Stimulated activated CD8-positive, alpha-beta memory T cell treated with anti-CD3 and anti-CD28 coated beads, Interleukin-4, amount 100 ng/mL, for 1 hour (primary cell): ENCODE measurements at places on chromosomes 1 and 21.

DNA sequence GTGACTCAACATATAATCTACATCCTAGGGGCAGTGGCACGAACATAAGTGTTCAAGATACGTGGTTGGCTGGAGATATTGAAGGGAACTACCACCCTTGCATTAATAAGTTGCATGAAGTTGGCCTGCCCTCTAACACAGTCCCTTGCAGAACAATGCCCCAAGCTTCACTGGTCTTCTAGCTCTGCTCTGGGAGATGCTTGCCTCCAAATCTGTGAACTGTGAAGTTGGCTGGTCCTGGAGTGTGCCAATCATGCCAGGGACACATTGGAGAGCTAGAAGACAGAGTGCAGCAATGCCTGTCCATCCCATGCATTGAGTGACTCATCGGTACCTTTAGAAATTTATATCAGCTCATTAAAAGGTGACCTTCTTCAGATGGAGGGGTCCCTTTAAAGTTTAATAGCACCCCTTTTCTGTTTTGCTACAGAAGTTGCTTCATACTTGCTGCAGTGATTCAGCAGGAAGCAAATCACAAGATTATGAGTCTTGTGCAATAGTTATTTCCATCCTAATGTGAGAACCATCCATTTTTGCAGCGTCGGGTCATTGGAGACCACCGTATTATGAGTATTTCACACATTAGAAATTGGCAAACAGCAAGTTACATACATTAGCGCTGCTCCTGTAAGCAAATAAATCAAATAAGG is 55.2 kb upstream of the KAZN start:
- DNase-seq: no peak

- DNase-seq: no peak
Observed at GRCh38 chr1:230260831-230261230, 165.3 kb downstream of the PGBD5 start.

GRCh38 chr1:64986903-64987871 is 20.8 kb upstream of the JAK1 start:
- DNase-seq: no peak

DNA sequence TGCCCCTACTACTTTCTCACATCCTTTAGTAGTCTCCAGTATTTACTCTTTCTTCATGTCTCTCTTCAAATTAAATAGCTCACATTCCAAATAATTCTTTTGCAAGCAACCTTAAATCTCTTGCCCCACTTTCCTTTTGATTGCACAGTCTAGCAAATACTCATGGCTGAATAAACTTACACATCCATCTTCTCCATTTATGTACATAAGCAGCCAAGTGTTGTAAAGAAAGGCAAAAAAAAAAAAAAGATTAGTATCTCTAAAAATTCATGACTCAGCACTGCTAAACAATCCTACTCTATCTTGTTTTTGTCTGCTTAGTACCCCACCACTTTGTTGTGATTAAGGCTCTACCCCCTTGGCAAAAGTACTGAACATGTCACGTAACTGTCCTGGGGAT is 42.6 kb downstream of the F13B start:
- DNase-seq: no peak

- DNase-seq: no peak
Observed at GRCh38 chr1:96358057-96358456, 363.5 kb upstream of the PTBP2 start.

DNA sequence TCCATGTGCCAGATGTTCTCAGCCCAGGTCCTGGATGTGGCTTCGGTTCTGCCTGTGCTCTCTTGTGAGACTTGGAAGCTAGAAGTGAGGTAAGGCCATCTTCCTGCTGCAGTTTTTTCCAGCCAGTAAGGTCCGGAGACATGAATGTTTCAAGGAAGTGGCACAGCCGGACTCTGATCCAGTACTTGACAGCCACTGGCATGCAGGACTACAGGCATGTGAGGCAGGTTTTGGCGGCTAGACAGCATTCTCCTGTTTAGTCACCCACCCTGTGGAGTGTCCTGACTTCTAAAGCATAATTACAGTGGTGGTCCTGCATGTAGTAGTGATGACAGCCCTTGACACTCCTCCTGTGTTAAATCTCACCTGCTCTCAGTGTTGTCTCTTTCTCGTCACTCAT is 72.3 kb downstream of the TNFSF4 start:
- no peak for DNase-seq

GRCh38 chr21:46226920-46227599 is 1.5 kb downstream of the LSS start:
- DNase-seq: no peak

- DNase-seq: no peak
Observed at GRCh38 chr1:201145816-201146215, 8.5 kb downstream of the TMEM9 start.

DNA sequence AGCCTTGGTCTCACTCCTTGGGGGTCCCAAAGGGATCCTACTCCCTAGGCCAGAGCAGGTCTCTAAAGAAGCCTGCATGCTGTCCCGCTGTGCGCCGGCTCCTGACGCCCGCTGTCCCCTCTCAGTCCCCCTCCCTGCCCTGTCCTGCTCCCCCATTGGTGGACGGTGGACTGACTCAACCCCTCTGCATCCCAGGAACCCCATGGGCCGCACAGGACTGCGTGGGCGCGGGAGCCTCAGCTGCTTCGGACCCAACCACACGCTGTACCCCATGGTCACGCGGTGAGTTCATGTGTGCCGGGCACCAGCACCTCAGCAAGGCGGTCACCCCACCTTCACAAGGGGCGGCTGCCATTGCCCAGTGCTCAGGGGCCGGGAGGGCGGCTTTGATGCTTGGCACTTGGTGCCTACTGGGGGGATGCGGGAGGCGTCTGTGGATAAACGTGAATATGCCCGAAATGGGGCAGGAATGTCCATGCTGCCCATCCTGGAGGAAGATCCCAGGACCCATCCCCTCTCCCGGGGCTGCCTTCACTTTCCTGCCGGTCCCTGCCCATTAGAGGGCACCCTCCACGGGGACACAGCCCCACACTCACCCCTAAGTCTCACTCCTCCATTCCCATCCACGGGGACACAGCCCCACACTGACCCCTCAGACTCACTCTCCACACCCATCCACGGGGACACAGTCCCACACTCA is 20.2 kb upstream of the LRRC3 start:
- DNase-seq: no peak

DNA sequence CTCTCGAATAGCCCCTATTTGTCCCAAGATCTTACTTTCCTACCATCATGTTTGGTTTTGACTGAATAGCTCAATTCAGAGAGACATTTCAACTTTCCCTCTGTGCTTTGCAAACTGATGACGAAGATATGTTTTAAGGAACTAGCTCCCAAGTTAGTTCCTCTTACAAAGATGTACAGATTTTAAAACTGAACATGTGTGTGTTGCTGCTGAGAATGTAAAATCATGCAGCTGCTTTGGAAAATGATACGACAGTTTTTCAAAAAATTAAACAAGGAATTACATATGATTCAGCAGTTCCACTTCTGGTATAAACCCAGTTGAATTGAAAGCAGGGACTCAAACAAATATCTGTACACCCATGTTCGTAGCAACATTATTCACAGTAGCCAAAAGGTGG is 33.6 kb downstream of the KIF26B start:
- DNase-seq: no peak

DNA sequence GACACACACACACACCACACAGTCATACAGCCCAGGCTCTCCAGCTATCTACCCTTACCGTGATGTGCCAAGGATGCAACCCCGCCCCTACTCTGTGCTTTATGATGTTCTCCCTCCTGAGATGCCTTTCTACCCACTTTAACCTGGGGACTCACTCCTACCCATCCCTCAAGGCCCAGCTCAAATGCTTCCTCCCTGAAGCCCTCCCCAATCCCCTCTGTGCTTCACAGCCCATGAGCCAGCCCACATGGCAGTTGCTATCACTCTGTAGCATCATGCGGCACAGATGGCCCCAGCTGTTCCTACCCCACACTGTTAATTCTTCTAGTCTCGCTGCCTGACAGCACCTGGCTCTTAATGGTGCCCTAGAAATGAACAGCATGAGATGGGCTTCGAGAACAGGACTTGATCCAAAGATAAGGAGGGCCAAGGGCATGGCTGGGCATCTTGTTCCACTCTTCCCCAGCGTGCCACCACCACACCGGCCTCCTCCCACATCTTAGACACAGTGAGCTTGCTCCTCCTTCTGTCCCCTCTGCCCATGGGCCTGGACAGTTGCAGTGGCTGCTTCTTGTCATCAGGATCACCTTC is 109.8 kb downstream of the GLIS1 start:
- no peak for DNase-seq

GRCh38 chr1:206059355-206059915 is 6.5 kb downstream of the RHEX start:
- no peak for DNase-seq

GRCh38 chr1:238752327-238752726 is 634.0 kb upstream of the CHRM3 start:
- DNase-seq: no peak

- no peak for DNase-seq
Observed at GRCh38 chr1:10866321-10867093, 70.1 kb upstream of the CASZ1 start.

GRCh38 chr1:9402256-9402616 is 109.5 kb downstream of the SPSB1 start:
- no peak for DNase-seq

DNA sequence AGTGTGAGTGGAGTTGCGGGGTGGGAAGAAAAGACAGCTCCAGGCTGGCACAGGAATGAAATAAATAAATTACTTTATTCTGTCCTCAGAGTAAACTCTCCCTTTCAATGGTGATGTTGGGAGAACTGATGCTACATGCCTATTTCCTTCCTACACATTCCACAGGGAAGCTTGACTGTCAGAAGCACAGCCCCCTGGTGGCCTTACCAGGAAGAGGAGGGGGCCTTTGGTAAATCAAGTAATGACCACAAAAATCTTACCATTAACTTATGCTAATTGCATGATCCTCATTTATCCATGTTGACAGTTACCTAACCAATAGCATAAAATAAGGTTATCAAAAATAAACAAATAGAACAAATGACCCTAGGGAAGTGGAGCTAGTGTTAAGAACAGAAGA is 605.0 kb upstream of the PKN2 start:
- DNase-seq: no peak

GRCh38 chr1:188122646-188123045 is 1293.9 kb downstream of the PLA2G4A start:
- no peak for DNase-seq

- no peak for DNase-seq
Observed at GRCh38 chr1:4658643-4659628, 4.5 kb downstream of the AJAP1 start.

DNA sequence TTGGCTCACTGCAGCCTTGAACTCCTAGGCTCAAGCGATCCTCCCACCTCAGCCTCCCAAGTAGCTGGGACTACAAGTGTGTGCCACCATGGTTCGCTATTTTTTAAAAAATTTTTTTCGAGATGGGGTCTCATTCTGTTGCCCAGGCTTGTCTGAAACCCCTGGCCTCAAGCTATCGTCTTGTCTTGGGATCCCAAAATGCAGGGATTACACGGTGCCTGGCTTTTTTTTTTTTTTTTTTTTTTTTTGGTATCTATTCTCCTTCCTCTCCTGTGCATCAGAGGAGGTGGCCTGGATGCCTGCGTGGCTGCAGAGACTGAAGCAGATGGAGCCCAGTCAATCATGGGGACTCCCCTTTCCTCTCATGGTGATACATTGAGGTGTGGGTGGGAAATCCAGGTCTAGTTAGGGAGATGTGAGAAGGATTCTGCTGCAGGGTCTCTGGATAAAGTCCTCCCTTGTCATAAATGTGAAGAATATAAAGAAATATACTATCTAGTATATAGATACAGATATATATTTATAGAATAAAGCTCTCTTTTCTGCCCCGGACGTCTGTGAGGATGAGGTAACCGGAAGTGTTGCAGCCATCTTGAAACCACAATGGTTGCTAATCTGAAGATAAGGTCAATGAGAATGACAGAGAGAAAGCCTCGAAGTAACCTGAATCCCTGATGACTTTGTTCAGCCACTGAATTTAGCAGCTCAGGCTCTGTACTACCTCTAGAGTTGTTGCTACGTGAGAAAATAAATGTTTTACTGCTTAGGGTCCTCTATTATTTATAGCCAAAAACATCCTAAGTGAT is 19.5 kb upstream of the RGSL1 start:
- no peak for DNase-seq

DNA sequence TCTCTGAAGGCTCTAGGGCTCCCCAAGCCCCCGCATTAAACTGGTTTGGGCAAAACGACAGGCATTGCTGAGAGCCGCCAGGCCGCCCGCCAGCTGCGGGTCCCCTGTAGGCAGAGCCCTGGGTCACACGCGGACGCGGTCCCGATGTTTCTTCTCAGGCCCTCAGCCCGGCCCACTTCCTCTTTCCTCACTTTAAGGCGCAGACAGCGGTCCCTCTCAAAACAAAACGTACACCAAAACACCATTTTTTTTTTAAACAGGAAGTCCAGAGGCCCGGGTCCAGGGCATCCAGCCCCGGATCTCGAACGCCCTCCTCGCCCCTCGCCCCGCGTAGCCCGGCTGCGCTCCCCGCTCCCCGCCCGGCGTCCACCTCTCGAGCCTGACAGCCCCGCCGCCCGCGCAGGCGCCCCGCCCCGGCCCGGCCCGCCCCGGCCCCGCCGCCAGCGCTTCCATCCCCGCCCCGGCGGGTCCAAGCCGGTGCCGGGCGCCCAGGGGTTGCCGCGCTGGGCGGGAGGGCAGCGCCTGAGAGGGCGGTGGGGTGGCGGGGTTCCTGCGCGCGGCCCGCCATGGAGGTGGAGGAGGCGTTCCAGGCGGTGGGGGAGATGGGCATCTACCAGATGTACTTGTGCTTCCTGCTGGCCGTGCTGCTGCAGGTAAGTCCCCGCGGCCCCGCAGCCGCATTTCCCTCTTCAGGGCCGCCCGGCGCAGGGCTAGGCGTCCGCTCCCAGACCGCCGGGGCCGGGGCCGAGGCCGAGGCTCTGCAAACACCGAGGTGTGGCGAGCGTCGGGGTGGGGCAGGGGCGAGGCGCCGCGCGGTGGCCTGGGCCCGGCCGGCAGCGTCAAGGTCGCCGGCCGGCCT is at the start of gene SLC22A15:
Gene SLC22A15, plus strand, starts transcription at position 452 of the 859 bp plus-strand sequence. Its CDS starts 115 bp downstream, at position 567.
- DNase-seq: peak; percentile 2

GRCh38 chr1:172286629-172287076 is 133.8 kb upstream of the C1orf105 start:
- no peak for DNase-seq

GRCh38 chr1:160768295-160768657 is 27.7 kb upstream of the LY9 start:
- DNase-seq: peak; percentile 53

DNA sequence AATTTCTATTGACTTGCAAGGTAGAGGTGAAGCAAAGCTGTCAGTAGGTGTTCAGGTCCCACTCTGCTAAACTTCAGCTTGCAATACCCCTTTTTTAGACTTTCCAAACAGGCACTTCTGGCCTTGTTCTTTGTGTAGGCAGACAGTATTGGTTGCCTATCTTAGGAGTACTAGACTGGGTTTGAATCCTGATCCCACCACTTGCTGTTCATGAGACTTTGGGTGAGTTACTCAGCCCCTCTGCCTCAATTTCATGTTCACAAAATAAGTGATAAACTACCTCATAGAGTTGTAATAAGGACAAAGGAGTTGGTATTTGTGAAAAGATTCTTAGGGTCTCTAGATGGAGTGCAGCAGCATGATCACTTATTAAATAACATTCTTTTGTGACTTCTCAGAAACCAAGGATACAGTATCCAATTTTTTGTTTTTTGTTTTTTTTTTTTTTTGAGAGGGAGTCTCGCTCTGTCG is 5.2 kb downstream of the RCC1 start:
- no peak for DNase-seq

- no peak for DNase-seq
Observed at GRCh38 chr1:180255536-180256340, 25.7 kb downstream of the LHX4 start.
